Stimulated activated CD4-positive, alpha-beta T cell treated with anti-CD3 and anti-CD28 coated beads, Interleukin-15, amount 100 ng/mL, for 24 hours (primary cell): ENCODE measurements at places on chromosomes 1 and 21.

- DNase-seq: no peak
Observed at GRCh38 chr21:26972192-26972591, 5.3 kb upstream of the ADAMTS5 start.

- no peak for DNase-seq
Observed at GRCh38 chr1:214380986-214381695, 100.2 kb downstream of the SMYD2 start.

DNA sequence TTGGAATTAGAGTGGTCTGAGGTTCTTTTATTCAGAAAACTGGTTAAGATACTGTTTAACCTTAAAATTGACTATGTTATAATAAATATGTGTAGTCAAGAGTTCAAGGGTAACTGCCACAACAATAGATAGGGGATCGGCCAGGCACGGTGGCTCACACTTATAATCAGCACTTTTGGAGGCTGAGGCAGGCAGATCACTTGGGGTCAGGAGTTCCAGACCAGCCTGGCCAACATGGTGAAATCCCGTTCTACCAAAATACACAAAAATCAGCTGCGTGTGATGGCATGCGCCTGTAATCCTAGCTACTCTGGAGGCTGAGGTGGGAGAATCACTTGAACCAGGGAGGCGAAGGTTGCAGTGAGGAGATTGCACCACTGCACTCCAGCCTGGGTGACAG, 39.5 kb downstream of the PDC start:
- no peak for DNase-seq

DNA sequence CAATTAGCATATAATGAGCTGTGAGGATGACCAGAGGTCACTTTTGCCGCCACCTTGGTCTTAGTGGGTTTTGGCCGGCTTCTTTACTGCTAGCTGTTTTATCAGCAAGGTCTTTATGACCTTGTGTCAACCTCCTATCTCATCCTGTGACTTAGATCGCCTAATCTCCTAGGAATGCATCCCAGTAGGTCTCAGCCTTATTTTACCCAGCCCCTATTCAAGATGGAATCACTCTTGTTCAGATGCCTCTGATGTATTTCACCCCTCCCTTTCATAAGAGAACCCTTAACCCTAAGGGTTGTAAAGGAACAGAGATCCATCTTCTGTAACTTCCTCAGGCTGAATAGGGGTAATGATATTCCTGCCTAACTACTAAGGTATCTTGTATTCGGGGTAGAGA, 58.9 kb upstream of the PALMD start:
- DNase-seq: no peak

GRCh38 chr1:46484783-46485490, 4.7 kb upstream of the DMBX1 start:
- DNase-seq: no peak

DNA sequence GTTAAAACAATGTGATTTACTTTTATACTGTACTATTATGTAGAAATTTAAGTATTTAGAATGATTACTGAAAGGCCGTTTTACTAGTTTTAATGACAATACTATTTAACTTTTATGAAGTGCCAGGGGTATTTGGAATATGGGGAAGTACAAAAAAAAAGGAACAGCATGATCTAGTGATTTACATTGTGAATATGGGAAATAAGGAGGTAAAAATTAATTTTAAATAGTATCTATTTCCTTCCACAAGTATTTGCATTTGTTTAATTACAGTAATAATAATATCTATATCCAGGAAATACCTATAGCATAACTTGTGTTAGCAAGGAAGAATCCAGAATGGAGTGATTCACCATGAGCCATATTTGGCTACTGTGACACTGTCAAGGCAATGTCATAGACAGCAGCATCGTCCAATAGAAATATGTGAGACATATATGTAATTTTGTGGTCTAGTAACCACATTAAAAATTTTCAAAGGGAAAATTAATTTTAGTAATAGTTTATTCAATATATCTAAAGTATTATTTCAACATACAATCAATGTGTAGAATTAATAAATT, 22.0 kb downstream of the CNST start:
- DNase-seq: no peak

DNA sequence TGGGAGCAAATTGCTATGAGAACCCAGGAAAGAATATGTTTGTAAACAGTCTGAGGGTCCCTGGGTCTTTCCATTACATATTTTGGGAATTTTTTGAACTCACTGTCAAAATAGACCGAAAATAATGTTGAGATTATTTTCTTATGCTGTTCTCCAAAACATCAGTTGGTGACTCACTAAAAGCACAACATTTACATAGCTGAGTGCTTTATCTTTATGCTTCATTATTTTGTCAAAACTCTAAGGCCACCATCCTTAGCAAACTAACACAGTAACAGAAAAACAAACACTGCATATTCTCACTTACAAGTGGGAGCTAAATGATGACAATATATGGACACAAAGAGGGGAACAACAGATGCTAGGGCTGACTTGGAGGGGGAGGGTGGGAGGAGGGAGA, 459.3 kb downstream of the ADGRL2 start:
- no peak for DNase-seq

GRCh38 chr1:33244143-33244808, 12.0 kb upstream of the ZNF362 start:
- no peak for DNase-seq

DNA sequence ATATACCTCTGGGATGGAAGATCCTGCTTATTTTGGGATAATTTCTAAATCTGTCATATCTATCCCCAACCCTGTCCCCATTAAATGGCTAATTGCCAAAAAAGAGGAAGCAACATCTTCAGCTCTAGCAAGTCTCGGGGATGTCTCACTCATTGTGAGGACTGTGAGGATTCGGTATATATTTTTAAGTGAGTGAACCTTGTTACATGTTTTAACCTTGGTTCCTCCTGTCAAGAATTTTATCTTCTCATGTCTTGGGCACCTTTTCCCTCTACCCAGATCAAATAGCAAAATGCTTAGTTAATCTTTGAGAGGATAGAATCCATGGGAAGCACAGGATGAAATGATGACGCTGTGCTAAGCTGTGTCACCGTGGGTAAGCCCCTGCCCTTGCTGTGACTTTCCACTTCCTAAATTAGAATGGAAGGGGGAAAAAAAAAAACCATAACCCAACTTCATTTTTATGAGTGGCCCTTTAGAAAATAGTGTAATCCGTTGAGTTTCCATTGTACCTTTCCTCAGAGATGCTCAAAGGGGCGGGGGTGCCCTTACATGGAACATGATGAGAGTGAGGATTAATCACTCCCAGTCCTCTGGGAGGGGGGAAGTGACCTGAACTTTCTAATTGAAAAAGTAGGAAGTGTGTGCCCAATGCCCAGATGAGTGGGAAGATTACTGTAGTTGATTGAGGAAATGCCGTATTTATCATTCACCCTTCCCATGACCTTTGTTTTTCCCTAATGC, 7.6 kb downstream of the ATP1A1 start:
- peak; percentile 45 for DNase-seq

DNA sequence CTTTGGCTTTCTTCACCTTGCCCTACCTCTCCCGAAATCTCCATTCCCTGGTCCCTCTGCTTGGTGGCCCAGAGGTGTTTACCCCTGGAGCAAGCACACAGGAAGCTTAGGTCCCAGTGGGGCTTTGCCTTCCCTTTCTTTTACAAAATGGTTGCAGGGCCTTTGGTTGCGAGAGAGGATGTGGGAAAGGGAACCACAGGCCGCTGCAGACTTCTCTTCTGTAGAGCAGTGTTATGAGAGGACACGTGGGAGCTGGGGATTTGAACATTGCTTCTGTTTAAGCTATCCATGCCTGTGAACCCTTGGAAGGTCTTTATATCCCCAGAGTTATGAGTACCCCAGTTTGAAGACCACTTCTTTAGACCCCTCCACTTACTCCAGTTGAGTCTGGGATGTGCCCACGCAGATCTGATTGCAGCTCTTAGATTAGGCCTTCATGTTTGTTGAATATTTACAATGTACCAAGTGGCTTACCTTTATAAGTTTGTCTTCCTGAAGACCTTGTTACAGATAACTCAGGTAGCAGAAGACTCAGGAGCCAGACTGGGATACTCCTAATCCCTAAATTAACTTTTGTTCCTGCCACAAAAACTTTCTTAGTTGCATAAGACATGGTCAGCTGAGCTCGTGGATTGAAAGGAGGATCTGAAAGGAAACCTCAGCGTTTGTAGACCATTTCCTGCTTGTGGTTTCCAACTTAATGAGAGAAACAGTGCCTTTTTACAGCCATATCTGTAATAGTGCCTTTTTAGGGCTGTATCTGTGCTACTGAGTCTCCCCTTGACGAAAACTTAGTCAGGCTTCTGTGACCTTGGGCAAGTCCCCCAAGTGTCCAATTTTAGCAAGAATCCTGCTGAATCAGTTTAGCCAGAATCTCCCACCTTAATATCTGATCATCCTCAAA, 21.9 kb upstream of the IVNS1ABP start:
- peak; percentile 22 for DNase-seq

DNA sequence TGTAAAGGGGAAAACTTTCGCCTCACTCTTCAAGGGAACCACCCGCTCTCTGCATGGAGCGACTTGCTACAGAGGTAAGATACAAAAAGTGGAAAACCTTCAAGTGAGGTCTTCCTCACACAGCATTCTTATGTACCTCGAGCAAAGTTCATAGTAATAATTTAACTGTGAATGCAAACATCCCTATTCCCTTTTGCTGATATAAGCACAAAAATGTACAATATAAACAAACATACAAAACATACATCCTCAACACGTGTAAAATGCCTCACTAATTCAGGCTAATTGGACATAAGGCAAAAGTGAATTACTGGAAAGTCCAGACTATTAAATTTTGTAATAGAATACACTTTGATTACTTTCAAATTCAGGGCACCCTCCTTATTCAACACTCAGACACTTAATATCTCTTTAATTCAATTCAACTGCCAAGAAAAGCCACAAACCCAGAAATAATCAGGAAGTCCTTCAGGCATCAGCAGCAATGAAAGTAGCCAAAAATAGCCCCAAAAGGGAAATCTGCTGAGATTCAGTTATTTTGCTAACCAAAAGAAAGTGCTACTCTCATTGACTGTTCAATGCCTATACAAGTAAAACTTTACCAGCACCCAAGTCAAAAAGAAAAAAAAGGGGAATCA, 15.2 kb upstream of the LMX1A start:
- DNase-seq: no peak

DNA sequence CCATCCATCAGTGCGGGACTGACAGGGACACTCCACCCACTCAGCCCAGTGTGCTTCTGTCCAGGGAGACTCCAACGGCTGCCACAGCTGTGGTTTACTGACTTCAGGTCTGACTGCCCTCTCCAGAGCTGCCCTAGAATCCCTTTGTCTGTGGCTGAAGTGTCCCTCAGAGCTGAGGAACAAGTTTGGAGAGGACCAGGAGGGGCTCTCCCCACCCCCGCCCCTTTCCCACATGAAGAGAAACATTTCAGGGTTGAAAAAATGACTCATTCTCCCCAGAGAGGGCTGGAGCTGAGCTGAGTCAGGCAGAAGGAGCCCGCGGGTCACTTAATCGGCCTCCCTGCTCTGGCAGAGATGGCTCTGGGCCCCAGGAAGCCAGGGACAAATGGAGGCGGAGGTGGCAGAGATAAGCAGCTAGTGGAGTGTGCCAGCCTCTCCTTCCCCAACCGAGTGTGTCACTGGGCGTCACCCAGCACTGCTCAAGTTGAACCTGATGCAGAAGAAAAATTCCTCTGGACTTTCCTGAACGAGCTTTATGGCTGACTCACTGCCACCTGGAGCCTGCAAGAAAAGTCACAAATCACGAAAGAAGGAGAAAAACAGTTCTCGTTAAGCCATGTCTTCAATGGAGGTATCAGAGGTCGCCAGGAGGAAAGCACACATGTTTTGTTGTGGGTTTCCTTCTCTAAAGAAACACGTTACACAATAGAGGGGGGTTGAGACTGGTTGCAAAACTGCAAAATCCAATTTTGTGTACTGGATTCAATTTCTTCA, 34.3 kb upstream of the ECE1 start:
- DNase-seq: peak; percentile 90

DNA sequence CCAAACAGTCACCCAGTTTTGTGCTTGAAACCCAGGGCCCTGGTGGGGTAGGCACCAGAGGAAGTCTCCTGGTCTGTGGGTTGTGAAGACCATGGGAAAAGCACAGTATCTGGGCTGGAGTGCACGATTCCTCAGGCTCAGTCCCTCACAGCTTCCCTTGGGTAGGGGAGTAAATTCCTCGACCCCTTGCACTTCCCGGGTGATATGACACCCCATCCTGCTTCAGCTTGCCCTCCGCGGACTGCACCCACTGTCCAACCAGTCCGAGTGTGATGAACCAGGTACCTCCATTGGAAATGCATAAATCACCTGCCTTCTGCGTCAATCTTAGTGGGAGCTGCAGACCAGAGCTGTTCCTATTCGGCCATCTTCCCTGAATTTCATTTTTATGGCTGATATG, 133.9 kb upstream of the KCTD3 start:
- DNase-seq: no peak

DNA sequence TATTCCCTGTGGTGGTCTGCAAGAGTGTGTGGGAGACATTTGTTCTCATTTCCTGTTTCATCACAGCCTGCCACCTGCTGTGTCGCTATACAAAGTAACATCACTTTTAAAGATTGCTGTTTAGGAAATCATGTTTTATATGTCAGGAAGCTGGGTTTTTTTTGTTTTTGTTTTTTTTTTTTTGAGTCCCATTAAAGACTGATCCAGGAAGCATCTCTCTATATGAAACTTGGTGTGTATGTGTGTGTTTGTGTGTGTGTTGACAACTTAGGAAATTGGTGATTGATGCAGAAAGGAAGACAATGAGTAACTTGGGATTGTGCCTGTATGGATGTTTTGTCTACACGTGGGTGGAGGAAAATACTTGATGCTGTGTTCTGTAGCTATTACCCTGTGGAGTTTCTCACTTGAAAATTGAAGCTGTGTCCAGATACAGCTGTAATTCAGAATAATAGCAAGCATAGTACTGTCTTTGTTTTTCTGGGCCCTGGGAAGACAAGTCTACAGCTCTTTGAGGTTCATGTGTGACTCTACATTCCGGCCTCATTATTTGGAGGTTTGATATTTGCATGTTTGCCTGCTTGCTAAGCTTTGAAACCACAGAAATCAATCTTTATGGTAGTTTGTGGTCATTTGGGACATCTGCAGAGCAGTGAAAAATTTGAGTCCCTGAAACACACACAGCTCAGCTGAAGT, 47.9 kb downstream of the LAMC1 start:
- no peak for DNase-seq

GRCh38 chr1:119603695-119604094, 44.4 kb downstream of the ZNF697 start:
- DNase-seq: no peak

- DNase-seq: no peak
Observed at GRCh38 chr1:54558434-54559030, 10.5 kb downstream of the ACOT11 start.

DNA sequence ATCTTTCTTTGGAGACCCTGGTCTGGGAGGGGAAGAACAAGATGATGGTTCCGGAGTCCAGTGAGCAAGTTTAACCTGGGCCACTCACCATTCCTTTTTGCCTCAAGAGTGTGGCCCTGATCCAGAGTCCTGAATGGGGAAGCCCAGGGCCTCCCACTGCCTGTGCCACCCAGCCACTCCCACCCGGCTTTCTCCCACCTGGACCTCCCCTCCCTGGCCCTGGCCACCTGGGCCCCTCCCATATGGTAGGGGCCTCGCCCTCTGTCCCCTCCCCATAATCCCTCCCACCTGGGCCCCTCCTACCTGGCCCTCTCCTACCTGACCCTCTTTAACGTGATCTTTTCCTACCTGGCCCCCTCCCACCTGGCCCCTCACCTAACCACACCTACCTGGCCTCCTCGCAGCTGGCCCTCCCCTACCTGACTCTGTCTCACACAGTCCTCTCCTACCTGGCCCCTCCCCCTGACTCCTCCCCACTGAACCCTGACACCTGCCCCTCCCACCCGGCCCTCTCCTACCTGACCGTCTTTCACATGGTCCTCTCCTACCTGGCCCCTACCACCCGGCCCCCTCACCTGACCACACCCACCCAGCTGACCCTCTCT, 220.7 kb upstream of the VAMP3 start:
- DNase-seq: no peak

GRCh38 chr1:10867914-10868598, 71.6 kb upstream of the CASZ1 start:
- DNase-seq: no peak
